COR-L47 (cell line): ENCODE measurements at places on chromosomes 5 and 9.

DNA sequence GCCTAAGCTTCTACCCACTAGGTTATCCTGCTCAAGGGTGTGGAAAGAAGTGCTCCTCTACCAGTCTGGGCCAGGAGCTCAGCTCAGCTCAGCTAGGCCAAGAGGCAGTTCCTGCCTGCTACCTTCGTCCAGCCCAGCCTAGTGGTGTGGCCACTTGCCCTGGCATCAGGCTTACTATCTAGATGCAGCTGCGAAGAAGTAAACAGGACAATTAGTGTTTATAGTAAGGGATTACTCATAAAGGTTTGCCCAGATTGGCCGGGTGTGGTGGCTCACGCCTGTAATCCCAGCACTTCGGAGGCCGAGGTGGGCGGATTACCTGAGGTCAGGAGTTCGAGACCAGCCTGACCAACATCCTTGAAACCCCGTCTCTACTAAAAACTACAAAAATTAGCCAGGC lies 12.8 kb upstream of the SPATA24 start:
- no peak for DNase-seq

DNA sequence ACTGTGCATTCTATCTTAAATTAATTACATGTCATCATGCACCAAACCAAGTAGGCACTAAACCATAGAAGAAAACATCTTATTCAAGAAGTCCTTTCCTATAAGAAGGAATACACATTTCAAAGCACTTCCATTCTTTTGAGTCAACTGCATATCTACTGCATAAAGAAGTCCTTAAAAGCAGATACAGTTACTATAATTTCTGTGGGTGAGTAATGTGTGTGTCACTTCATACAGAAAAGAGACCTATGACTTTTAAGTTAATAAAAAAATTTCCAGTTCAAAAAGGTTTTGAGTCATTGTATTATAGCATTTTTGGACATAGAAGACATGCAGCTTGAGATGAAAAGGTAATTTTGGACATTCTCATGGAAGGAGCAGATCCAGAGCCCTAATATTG lies 125.0 kb downstream of the DTWD2 start:
- DNase-seq, result no peak

- DNase-seq, result no peak
Measured at GRCh38 chr9:134048582-134048968, 19.3 kb downstream of the BRD3 start.

GRCh38 chr9:119164716-119165115 lies 204.5 kb downstream of the BRINP1 start:
- peak; percentile 77 for DNase-seq
